ENCODE measurements at places on chromosomes 7 and 10.
A peak's percentile ranks its signal among the peaks of the same experiment; 100 is the strongest.

- DNase-seq = no peak
Measured at GRCh38 chr7:111855161-111855841, 293.0 kb upstream of the IMMP2L start.

DNA sequence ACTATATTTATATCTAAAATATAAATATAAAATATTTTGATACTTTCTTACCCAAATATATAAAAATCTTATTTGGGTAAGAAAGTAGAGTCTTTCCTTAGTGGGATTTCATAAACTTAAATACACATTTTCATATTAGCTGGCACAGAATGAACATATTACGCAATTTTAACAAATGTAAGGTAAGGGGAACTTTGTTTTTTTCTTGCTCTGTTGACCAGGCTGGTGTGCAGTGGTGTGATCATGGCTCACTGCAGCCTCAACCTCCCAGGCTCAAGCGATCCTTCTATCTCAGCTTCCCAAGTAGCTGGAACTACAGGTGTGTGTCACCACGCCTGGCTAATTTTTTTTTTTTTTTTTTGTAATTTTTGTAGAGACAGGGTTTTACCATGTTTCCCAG lies 18.3 kb downstream of the CYP26A1 start:
- DNase-seq = no peak

- no peak for DNase-seq
Measured at GRCh38 chr7:19816128-19816527, 42.7 kb upstream of the TMEM196 start.

DNA sequence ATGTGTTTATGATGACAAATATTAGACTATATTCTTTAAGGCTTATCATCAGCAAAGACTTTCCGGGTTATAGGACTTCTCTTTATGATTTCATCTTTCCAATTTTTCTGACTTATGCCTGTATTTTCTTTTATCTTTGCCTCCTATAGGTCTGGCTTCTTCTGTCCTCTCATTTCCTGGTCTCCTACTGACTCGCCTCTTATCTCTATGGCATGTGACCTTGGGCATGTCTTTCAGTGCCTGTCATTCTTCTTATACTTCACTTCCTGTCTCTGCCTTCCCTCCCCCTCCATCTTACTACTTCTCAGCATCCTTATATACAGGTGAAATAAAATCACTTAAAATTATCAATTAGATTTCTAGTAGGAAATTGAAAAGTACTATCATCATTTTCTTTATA lies 42.2 kb downstream of the PCDH15 start:
- no peak for DNase-seq

DNA sequence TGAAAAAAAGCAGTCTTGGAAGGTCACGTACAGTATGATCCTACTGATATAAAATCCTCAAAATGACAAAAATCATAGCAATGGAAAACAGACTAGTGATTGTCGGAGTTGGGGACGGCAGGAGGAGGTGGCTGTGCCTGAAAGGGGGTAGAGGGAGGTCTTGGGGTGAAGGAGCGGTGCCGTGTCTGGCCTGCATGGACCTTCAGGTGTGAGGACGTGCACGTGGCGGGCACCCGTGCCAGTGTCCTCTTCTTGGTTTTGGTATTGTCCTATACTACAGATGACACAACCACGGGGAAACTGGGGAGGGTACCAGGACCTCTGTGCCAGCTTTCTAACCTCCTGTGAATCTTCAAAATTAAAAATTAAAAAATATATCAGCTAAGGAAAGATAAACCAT lies 73.0 kb downstream of the COBL start:
- no peak for DNase-seq

DNA sequence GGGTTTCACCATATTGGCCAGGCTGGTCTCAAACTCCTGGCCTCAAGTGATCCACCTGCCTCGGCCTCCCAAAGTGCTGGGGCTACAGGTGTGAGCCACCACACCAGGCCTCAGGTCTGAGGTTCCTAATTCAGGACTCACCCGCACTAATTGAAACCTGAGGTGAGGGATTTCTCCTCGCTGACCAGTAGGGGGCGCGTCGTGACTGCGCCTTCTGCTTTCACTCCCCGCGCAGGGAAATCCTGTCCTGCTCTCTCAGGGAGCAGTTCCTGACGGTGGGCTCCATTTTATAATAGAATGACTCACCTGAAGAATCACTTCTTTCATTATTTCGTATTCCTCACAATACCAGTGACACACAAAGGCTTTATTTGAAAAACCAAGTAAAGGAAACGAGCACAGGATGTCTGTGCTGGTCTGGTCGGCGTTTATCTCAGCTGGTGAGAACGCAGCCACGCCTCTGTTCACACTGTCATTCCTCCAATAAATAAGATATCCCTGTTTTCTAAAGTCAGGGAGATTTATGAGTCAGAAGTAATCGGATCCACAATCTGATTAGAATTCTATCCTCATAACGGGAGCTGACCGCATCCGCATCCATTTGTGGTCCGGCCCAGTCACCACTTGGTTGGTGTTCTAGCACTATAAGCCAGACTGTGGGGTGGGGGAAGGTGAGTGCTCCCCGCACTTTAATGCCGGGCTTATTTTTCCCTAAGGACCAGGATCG lies 35.4 kb downstream of the BAG3 start:
- DNase-seq = peak; percentile 91

- no peak for DNase-seq
Measured at GRCh38 chr7:129607471-129608120, 3.9 kb upstream of the NRF1 start.

DNA sequence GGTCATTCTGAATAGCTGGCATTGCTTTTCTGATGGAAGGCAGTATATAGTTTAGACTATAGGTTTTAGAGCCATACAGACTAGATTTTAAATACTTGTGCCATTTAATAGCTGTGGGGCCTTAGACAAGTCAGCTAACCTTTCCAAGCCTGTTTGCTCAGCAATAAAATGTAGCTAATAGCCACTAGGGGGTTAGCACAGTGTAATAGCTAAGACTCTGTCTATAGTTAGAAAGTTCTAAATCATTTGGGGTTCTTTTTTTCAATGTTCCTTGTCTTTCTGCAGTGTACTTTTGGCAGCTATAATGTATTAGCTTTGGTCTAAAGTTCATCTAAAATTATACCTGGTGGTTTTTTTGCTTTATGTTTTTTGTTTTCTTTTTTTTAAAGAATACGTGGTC lies 7.5 kb upstream of the KIFBP start:
- no peak for DNase-seq

DNA sequence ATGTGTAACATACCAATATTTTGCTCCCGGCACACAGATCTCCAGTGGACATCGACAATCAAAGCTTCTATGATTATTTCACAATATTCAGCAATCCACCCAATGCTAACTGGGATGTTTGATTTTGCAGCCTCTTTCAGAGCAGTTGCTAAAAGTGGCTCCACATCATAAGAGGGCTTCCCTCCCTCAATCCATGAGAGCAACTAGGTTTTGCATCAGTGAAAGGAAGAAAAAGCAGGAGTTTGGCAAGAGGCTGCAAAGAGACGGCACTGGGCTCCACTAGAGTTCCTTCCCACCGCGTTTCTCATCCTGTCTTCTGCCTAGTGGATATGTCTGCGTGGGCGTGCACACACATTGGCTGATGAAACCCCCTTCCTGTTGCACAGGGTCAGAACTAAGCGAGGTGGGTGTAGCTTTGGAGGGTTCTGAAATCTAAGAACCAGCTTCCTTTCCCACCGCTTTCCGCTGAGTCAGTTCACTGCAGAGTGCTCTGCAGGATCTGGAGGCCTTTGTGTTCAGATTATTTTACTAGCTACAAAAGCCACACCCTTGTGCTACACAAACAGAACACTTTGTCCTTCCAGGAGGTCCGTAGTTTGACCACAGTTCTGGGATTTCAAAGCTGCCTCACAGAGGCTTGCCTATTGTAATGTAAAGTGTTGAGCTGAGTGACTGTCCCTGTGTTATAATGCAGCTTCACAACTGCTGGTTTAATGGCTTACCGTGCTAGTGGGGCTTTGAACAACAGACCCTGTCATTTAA lies 28.1 kb downstream of the ARL4A start:
- DNase-seq = peak; percentile 84

GRCh38 chr10:37643187-37643586 lies 214.2 kb downstream of the ZNF248 start:
- DNase-seq = no peak

DNA sequence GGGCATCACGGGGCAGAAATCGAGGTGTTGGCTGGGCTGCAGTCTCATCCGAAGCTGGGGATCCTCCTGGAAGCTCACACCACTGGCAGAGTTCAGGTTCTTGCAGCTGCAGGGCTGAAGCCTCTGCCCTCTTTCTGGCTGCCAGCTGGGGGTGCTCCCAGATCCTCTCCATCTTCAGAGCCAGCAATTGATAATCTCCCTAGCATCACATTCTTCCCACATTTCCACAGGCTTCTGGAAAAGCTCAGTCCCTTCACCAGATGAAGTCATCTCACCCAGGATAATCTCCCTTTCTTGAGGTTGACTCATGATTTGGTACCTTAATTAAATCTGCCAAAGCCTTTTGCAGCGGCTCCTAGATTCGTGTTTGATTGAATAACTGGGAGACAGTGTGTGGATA lies 55.2 kb downstream of the NRP1 start:
- DNase-seq = no peak

- no peak for DNase-seq
Measured at GRCh38 chr10:45023426-45023825, 22.7 kb downstream of the ZNF22 start.

- no peak for DNase-seq
Measured at GRCh38 chr7:103856929-103857328, 132.5 kb downstream of the RELN start.
